Stimulated activated CD4-positive, alpha-beta T cell treated with anti-CD3 and anti-CD28 coated beads, Interleukin-1b, Interleukin-23, amount 100 ng/mL, for 1 hour (primary cell): ENCODE measurements at places on chromosomes 2 and 18.

- no peak for DNase-seq
These were observed 214.9 kb downstream of the DSEL start for GRCh38 chr18:67301592-67301991.

DNA sequence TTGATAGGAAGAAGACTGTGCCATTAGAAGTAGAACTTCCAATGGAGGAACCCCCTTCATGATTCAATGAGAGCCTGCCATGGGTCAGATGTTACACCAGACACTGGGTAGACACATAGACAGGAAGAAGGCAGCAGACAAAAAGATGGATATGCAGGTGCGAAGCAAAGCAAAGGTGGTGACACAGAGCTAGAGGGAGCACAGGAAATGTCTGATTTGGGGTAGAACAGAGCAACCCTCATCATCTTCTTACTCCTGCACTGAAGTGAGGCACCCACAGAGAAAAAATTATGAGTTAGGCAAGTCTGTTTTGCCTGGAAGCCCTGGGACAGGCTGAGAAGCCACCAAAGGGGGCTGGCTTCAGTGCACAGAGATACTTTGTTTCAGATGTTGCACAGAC lies 240.2 kb downstream of the ANAPC1 start:
- no peak for DNase-seq

DNA sequence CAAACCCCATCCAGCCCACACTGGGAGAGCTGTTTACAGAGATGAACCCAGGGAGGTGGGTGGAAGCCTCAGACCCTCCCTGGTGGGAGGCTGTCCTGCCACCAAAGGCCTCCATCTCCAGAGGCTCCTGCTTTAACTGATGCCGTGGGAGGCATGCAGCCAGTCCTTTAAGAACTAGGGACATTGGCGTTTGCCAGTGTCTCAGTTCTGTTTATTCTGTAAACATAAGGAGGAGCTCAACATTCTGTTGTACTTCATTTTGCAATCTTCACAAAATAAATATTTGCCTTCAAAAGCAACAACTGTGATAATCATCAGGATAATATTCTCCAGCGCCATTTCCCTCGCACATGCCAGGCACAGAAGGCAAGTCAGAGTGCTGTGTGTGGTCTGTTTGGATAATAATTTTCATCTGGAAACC lies 6.8 kb downstream of the EDAR start:
- DNase-seq = no peak

GRCh38 chr2:99933894-99934650 lies 208.3 kb downstream of the AFF3 start:
- no peak for DNase-seq

DNA sequence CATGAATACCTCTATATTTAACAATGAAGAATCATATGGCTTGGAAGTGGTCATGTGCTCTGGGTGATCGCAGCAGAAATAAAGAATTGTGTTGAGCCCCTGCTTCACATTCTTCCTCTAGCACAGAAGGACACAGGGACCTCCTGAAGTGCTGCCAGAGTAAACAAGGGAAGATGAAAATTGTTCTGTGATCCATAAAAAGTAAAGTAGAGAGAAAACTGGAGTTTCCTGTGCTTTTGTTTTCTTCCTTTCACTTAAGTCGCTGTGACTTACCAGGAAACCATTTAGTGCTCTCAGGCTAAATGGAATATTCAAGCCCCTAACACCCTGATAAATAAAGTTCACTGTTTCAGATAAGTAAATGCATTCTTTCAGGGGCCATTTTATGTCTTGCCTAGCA lies 1173.6 kb upstream of the CHAC2 start:
- DNase-seq = no peak

DNA sequence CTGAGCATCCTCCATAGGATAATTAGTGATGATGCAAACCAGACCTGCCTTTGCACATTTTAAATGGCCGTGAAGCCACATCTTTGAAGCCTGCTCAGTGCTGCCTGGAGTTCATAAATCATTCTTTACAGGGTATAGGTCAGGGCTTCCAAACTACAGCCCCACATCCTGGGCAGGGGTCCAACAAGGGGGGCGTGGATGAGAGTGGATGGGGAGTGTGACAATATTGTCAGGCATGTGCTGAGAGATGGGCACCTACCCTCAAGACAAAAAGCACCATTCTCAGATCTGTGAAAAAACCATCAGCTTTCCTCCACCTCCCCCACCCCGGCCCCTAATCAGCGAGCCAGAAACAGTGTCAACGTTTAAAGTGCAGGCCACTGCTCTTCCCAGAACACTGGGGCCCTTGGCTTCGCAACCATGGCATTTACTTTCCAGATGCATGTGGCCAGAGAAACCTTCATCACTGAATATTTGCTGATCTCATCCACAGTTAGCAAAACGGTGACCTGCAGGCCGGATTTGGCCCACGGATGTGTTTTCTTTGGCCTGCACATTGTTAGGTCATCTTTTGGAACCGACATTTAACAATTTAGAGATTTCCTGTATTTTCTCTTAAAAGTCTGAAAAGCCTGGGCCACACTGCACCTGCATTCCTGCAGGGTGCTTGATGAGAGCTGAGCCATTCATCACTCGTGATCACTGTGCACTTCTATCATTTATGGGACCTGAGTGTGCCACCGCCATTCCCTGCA lies 130.7 kb downstream of the ANKRD44 start:
- DNase-seq = no peak

GRCh38 chr2:228131833-228132232 lies 49.7 kb downstream of the SPHKAP start:
- DNase-seq = no peak

DNA sequence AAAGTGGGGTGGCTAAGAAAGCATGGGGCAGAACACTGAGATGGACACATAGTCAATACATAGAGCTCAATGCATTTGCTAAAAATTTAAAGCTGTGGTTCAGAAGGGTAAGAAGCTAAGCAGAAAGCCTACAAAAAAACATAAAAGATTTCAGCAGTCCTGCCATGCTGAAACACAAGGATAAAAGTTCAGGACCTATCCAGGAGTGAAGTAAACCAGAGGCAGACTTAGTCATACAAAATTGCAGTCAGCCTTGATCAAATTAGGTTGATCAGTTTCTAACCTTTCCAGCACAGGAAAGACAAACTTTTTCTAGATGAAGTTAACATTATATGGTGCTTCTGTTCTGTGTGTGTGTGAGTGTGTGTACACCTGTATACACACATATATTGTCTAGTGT lies 120.8 kb upstream of the RBMS1 start:
- DNase-seq = no peak

DNA sequence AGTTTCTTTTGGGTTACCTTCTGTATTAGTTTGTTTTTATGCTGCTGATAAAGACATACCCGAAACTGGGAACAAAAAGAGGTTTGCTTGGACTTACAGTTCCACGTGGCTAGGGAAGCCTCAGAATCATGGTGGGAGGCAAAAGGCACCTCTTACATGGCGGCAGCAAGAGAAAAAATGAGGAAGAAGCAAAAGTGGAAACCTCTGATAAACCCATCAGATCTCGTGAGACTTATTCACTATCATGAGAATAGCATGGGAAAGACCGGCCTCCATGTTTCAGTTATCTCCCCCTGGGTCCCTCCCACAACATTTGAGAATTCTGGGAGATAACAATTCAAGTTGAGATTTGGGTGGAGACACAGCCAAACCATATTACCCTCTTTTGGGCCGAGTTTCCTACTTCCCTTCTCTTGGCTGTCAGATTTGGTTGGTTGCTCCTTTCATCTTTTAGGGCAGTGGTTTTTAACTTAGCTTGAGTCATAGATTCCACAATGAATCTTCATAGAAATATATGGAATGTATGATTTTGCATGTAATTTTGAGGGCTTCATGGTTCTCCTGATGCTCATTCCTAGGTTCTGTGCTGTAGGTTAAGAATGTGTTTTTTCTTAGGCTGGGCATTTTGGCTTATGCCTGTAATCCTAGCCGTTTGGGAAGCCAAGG lies 44.2 kb downstream of the CEP192 start:
- no peak for DNase-seq

DNA sequence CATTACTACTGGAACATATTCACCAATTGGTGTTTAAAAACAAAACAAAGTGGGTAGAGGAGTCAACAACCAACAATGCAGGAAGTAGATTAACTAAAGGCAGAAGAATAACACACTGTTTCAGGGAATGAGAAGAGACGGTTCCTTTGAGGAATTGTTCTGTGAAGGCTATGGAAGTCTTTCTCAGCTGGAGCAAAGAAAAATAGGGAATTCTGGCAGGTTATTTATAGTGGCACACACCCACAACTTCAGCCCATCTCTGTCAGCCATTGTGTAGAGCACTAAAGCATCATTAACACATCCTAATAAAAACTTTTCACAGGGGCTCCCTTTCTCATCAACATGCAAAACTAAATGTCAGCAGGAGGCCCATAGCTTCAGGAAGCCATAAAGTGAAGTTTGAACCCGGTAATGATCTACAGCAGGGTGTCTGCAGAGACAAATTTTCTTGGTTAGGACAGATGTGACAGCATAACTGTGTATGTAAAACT lies 113.6 kb downstream of the CDH2 start:
- DNase-seq = no peak

GRCh38 chr2:69177785-69178636 lies 165.0 kb downstream of the ANTXR1 start:
- DNase-seq = no peak

- DNase-seq = no peak
These were observed 84.5 kb downstream of the INHBB start for GRCh38 chr2:120430501-120430830.

GRCh38 chr2:33129263-33130053 lies 182.7 kb downstream of the LTBP1 start:
- no peak for DNase-seq

- no peak for DNase-seq
These were observed 252.1 kb downstream of the TSN start for GRCh38 chr2:122007577-122007976.

DNA sequence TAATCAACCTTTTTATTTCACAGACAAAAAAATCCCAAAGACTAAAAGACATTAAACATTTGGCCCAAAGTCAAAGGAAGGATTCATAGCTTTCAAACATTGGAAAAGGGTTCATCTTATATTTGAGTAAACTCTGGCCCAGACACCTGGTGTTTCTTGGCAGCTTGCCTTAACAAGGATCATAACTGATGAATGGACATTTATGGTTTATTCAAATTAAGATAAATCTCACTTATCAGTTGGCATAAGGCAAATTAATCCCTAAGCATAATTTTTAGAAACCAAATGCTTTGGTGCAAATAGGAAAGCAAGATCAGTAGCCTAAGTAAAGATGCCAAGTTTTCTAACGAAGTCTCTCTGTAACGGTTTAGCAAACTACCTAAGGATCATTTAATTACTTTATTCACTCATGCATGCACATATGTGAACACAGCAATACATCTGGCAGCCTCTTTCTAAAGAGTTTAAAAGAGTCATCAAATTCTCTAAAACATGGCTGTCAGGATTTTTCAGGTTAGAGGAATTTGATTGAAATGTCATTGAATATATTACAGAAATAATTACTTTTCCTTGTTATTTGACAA lies 323.4 kb upstream of the RBMS1 start:
- no peak for DNase-seq

GRCh38 chr18:49514577-49514976 lies 27.5 kb upstream of the C18orf32 start:
- DNase-seq = no peak

- no peak for DNase-seq
These were observed 126.1 kb downstream of the CTNNA2 start for GRCh38 chr2:79638954-79639353.

GRCh38 chr2:200378652-200379290 lies 72.3 kb downstream of the SPATS2L start:
- no peak for DNase-seq
